ENCODE measurements at places on chromosomes 1 and 21.
A peak's percentile ranks its signal among the peaks of the same experiment; 100 is the strongest.

- no peak for DNase-seq
Measured at GRCh38 chr1:234777856-234778220, 167.9 kb upstream of the IRF2BP2 start.

DNA sequence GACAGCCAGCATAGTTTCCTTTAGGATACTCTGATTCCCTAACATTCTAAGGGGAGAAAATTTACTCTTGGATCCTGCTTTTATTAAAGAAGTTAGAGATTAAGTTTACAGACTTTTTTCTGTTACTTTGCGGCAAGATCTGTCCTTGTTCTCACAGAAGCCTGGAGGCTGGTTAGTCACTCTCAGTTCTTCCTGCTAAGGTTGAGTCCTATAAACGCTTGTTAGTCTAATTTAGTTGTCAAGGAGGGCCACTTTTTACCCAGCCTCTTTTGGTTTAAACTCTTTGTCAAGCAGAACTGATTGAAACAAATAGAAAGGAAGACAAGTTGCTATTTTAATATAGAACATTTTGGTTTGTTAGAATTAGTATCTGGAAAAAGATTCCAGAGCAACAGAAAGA lies 89.7 kb downstream of the C21orf91 start:
- no peak for DNase-seq

GRCh38 chr1:17053086-17053684 lies 647 bp downstream of the SDHB start:
- DNase-seq = peak; percentile 16

DNA sequence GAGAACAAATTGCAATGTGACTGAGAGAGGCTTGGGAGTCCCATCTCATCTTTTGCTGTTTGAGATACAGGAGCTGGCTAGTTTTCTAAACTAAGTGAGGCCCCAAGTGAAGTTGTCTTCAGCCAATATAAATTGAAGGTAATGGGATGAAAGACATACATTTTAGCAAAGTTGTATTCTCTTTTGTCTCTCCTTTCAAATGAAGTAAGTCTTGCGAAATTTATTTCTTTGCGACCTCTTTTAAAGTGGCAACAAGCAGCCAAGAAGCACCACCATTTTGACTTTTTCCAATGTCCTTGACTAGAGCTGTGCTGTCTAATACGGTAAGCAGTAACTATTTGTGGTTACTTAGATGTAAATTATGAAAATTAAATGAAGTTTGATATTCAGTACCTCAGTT lies 385.7 kb downstream of the USP25 start:
- no peak for DNase-seq

DNA sequence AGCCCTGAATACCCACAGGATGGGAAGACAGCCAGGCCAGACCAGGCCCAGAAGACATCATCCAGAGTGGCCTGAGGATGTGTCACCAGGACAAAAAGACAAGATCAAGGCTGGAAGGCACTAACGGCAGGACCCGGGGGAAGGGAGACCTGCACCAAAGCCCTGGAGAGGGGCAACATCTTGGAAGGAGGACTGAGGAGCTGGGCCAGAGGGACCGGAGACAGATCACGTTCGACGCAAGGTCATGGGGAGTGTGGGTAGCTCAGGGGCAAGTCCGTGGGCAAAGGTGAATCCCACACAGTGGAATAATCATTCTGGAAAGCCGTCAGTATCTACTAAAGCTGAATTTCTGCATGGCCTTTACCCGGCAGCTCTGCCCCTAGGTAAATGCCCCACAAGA lies 478.6 kb downstream of the MATN1 start:
- DNase-seq = no peak

- DNase-seq = no peak
Measured at GRCh38 chr1:36748466-36748865, 265.8 kb upstream of the CSF3R start.

Data from NCI-H69 (cell line).